Stimulated activated CD8-positive, alpha-beta memory T cell treated with anti-CD3 and anti-CD28 coated beads, Interleukin-12 subunit alpha, Interleukin-12 subunit beta, amount 100 ng/mL, for 4 hours (primary cell): ENCODE measurements at places on chromosomes 3 and 15.

- no peak for DNase-seq
These were observed 20.8 kb downstream of the MUC4 start for GRCh38 chr3:195790901-195791300.

DNA sequence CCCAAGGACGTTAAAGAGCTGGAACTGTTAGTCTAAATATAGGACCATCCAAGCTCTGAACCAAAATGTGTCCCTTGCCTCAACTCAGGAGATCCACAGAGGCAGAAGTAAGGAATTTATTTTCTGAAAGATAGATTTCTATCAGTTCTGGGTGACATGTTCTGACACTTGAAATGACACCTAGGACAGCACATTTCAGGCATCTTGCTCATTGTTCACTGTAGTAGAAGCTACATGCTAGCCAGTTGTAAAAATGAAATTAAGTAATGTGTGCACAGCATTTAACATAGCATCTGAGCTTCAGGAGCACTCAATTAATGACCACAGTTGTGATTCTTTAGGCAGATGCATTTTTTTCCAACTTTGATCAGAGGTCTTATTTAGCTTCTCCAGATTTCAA lies 567 bp downstream of the CCR2 start:
- no peak for DNase-seq

DNA sequence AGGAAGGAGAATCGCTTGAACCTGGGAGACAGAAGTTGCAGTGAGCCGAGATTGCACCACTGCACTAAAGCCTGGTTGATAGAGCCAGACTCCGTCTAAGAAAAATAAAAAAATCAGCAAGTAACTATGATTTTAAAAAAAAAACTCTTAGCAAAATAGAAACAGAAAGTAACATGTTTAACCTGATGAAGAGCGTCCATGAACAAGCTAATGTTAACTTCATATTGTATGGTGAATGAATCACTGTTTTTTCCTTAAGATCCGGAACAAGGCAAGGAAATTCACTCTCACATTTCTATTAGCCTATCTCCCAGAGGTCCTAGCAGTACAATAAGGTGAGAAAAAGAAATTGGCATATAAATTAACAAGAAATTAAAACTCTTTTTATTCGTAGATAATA lies 69.0 kb downstream of the RFX7 start:
- DNase-seq = no peak

DNA sequence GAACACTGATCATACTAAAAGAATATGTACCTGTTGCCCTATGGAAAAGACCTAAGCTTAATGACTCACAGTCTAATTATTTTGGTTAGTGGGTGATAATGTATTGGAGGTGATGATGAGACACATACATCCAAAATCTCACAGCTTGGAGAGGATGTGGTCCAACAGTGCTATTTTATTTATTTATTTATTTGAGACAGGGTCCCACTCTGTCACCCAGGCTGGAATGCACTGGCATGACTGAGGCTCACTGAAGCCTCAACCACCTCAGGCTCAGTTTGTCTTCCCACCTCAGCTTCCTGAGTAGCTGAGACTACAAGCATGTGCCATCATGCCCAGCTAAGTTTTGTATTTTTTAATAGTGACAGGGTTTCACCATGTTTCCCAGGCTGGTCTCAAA lies 35.0 kb downstream of the LPP start:
- no peak for DNase-seq
